Left lung (tissue), 14 donors: ENCODE measurements at places on chromosomes 7 and 10. TPM values are rescaled to one million over a fixed set of nuclear protein-coding genes. Genes with fewer than 3 reads are reported as not detected.

Gene SNX10
- 7.4 TPM for polyA plus RNA-seq

Gene CCDC201
- not detected for polyA plus RNA-seq

Gene FAM24B
- polyA plus RNA-seq = 7.3 TPM

Gene UNCX
- polyA plus RNA-seq = not detected

Gene TEX47
- polyA plus RNA-seq = not detected

Gene GDF2
- 0.24 TPM for polyA plus RNA-seq

Gene LLCFC1
- 0.43 TPM for polyA plus RNA-seq

Gene GNG11
- 54.3 TPM for polyA plus RNA-seq

Gene HACD1
- 24.6 TPM for polyA plus RNA-seq

Gene POM121
- 39.1 TPM for polyA plus RNA-seq
